Adrenal gland (tissue), 19 donors: ENCODE measurements at places on chromosomes 3 and 15.

- H3K27me3 ChIP-seq, result no peaks in the 10 kb centered on the region
- no peak overlapping the region for H3K4me3 ChIP-seq
- no peaks in the 10 kb centered on the region for H3K36me3 ChIP-seq
- H3K27ac ChIP-seq, result no peak overlapping the region
- no peak for DNase-seq
Measured at GRCh38 chr15:52559022-52559421, 9.8 kb downstream of the ARPP19 start.

- DNase-seq, result no peak
- H3K4me1 ChIP-seq, result peaks cover 7% of the 10 kb centered on the region
- H3K27ac ChIP-seq, result no peak overlapping the region
- H3K36me3 ChIP-seq, result no peaks in the 10 kb centered on the region
Measured at GRCh38 chr3:58422756-58423325, 10.8 kb downstream of the PDHB start.

GRCh38 chr3:145190761-145191160 lies 970.2 kb downstream of the PLOD2 start:
- H3K4me3 ChIP-seq, result no peak overlapping the region
- H3K27me3 ChIP-seq, result no peaks in the 10 kb centered on the region
- no peak overlapping the region for H3K27ac ChIP-seq
- H3K36me3 ChIP-seq, result no peaks in the 10 kb centered on the region

DNA sequence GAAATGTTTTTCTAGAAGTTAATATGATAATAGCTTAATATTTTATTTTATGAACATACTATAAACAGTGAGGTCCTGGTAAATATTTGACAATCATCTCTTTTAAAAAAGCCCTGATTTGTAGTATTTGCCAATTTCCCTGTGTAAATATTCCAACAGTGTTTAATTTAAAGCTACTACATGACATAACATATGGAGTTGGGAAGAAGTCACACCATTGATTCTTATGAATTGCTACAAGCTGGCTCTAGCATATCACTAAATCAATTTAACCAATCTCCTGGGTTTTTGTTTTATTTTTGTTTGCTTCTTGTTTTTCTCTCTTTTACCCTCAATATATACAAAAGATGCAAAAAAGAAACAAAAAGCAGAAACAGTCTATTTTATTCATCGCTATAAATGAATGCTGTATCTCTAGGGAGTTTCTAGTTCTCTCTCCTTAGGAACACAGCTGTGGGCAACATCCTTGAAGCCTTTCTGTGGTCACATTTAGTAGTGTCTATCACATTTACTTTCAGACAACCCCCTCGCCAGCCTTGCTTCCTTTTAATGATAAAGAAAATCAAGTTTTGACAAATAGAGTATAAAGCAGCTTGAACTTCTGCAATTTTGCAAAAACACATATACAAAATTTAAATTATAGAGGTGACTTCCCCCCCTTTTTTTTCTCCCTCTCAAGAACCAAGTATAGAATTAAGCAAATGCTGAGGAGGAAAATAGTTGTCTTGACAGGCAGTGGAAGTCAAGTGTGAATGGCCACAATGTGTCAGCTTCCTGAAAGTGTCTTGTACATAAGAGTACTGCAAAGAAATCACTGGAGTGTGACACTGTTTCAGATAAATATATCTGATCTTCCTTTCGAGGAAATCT lies 21.4 kb downstream of the CCR1 start:
- no peaks in the 10 kb centered on the region for H3K27me3 ChIP-seq
- no peak overlapping the region for H3K4me3 ChIP-seq
- DNase-seq, result no peak
- H3K4me1 ChIP-seq, result no peaks in the 10 kb centered on the region
- H3K27ac ChIP-seq, result no peak overlapping the region

DNA sequence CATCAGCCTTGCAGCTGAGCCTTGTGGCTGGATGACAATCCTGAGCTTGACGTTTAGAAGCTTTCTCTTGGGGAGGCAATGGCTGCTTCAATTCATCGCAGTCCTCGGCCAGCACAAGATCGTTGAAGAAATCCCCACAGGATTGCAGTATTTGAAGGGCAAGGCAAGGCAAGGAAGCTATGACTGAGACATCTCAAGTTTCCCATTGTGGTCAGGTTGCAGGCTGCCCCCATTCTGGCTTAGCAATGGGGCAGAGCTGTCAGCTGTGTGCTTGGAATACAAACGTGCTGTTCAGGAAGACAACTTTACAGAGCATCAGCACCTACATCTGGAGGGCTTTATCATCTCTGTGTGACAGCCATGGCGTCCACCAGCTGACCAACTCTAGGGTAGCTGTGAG lies 275.9 kb upstream of the TBL1XR1 start:
- H3K36me3 ChIP-seq, result no peaks in the 10 kb centered on the region
- H3K27me3 ChIP-seq, result no peaks in the 10 kb centered on the region
- DNase-seq, result no peak
- no peak overlapping the region for H3K4me3 ChIP-seq

GRCh38 chr3:88385090-88385489 lies 235.3 kb downstream of the C3orf38 start:
- DNase-seq, result no peak
- no peak overlapping the region for H3K27ac ChIP-seq
- no peaks in the 10 kb centered on the region for H3K27me3 ChIP-seq
- no peak overlapping the region for H3K4me3 ChIP-seq
- H3K36me3 ChIP-seq, result no peaks in the 10 kb centered on the region
